ENCODE measurements at places on chromosomes 2 and 18.

DNA sequence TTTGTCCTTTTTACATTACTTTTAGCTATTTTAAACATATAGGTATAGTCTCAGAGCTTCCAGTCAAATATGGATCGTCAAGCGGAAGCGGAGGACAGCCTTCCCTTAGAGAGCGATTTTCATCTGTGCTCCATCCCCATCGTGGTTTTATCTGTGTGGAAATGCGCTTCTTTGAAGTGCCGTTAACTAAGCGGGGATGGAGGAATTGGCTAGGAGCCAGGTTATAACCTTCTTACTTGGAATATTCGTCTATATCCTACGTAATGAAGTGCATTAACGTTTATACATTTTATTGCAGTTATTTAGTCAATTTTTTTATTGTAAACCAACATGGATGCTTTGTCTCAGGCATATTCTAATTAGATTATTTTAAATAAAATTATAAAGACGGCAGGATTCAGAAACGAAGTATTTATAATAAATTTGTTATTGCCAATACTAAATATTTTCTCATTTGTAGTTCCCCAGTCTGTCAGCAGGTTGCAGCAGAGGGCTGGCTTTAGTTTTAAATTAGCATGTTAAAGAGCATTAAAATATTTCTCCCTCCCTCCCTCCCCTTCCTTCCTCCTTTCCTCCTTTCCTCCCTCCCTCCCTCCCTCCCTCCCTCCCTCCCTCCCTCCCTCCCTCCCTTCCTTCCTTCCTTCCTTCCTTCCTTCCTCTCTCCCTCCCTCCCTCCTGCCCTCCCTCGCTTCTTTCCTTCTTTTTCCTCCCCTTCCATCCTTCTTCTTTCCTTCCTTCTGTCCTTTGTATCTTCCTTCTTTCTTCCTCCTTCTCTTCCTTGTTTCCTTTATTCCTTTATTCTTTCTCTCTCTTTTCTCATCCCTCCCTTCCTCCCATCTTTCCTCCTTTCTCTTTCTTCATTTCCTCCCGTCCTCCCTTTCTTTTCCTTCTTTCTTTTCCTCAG lies 80.6 kb upstream of the DOCK10 start:
- no peak for DNase-seq

DNA sequence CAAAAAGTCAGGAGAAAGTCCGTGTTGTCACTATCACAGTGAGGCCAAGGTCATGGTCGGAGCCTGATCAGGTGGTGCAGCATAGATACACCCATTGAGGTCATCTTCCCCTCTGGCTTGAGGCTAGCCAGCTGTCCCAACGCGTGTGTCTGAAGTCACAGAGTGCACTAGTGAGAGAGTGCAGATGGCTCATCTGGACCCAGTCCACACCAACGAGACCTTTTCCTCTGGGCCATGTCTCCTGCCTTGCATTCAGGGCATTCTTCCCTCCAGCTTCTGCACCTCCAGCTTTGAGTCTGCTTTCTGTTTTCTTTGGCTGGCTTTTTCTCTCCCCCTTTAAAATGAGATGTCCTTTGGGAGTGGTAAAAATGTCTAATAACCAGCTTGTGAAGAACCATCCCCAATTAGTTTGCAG lies 146.9 kb downstream of the TDRD15 start:
- no peak for DNase-seq

GRCh38 chr2:239359196-239359912 lies 41.5 kb downstream of the HDAC4 start:
- no peak for DNase-seq

DNA sequence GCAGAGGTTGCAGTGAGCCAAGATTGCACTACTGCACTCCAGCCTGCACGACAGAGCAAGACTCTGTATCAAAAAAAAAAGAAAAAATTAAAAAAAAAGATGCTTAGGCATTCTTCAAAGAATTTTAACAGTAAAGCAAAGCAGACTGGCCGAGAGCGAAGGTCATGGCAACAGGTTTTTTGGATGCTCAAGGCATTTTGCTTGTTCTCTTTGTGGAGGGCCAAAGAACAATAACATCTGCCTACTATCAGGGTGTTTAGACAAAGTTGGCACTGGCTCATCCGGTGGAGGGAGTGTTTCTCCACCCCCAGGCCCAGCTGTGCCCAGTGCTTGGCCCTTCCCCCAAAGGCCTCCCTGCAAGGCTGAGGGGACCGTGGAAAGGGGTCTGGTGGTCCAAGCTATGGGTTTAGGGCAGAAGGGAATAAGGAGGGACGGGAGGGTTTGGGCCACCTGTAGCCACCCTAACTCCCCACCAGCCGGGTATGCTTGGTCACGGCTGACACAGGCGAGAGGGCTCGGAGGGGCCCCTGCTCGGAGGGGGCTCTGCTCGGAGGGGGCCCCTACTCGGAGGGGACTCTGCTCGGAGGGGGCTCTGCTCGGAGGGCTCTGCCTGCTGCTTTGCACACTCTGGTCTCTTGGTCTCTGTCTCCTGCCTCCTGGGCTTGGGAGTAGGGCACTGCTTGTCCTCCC lies 26.7 kb upstream of the ALLC start:
- no peak for DNase-seq

- DNase-seq, result no peak
Measured at GRCh38 chr2:161371869-161372268, 44.2 kb upstream of the TBR1 start.

GRCh38 chr2:26672818-26673393 lies 19.6 kb upstream of the KCNK3 start:
- no peak for DNase-seq

GRCh38 chr2:31241625-31242270 lies 7.8 kb downstream of the EHD3 start:
- no peak for DNase-seq
